ENCODE measurements at places on chromosomes 13 and 19.

GRCh38 chr13:112102243-112102642 is 35.3 kb downstream of the SOX1 start:
- peak; percentile 11 for DNase-seq

DNA sequence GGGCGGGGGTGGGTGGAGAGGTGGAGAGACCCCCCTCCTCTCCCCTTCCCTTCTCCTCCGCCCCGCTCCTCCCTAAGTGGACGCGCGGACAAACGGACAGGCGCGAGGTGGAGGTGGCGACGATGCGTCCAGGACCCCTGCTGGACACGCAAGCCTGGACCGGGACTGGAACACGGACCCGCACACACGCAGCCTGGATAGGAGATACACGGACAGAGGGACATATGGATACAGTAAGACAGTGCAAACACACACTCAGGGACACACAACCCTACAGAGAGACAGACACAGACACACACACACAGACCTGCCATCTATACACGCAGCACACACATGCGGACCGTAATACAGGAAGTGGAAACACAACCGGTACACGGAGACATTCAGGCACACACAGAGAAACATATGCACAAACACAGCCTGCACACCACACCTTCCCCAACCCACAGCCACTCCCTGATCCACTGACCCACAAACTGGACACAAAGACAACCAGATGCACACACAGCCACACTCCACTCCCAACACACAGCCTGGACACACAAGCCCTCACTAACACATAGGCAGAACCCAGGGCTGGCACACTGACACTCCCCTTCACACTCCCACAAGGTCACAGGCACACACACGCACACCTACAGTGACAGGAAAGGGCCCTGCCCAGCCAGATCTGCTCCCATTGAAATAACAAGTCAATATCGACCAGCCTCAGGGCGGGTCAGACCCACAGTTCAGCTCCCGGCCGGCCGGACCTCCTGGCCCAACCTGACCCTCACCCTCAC is 696 bp upstream of the ERFL start:
- no peak for DNase-seq

DNA sequence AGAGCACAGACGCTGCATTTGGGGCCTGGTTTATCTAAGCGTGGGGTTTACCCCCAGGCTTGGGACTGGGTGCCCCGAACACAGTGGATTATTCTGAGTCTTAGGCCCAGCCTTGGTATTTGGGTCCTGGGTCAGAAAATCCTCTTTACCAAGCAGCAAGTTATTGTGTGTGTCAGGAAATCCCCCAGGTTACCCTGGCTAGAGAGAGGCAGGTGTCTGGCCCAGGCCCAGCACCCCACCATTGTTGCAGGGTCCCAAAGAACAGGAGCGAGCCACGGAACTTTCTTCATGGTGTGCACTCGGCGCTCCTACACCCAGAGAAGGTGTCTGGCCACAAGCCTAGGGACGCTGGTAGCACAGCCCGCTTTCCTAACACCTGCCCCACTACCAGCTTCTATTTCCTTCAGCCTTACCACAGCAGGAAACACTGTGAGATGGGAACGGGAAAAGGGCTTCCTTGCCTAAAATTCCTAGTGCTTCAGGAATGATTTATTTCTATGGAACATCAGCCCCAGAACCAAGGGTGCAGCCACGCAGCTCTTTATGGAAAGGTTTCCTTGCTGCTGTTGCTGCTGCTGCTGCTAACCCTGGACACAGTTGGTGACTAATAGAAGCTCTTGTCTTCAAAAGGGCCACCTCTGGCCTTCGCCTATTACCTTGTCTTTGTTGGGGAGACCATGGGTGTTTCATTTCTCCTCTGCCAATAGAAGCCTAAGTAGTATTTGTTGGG is 7.4 kb upstream of the CDX2 start:
- DNase-seq, result no peak

DNA sequence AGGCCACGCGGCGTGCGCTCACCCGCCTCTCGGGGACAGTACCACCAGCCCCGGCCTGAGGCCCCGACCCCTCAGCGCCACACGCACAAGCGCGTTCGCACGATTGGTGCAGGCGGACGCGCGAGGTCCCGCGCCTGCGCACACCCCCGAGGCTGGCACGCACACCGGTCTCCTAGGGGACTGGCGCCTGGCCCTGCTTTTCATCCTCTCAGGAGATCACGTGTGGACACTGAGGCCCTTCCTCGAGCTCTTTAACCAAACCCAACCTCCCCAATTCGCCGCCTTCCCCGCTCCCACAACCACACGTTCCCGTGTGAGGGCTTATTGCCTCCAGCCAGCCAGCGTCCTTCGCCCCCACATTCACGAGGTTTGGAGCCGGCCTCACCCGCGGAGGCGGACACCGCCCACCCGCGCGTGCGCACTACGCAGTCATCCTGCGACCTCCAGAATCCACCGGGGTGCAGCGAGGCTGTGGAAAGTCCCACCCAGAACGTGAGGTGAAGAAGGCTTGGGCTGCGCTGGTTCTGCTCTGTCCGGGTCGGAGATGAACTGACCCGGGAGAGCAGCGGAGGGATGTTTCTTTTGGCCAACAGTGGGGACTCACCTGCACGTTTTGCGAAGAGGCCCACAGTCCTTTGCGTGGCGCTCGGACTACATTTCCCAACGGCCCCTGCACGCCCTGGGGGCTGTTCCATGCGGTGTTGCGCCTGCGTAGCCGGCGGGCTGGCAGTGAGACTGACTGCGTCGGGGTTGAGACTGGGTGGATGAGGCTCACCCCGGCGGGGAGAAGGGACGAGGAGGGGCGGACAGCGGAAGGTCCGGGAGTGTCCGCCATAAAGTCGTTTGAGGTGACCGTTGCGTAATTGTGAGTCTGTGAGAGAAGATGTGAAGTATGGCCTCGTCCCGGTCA is 539 bp upstream of the ZNF667 start:
- DNase-seq, result peak; percentile 87

DNA sequence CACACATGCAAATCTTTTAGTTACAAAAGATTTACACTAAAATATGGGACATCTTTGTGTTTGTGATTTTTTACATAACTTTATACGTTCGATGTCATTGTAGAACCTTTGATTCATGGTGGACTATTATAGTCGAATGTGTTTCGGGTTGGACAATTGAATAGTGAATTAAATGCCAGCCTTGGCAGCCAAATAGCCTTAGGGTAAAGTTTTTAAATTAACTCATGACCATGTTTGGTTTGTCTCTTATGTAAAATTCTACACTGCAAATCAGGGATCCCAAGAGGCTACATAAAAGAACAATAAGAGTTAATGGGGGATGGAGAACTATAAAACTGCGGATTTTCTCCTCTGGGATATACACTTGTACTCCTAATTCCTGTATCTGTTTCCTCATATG is 1735.6 kb upstream of the SPRY2 start:
- no peak for DNase-seq

DNA sequence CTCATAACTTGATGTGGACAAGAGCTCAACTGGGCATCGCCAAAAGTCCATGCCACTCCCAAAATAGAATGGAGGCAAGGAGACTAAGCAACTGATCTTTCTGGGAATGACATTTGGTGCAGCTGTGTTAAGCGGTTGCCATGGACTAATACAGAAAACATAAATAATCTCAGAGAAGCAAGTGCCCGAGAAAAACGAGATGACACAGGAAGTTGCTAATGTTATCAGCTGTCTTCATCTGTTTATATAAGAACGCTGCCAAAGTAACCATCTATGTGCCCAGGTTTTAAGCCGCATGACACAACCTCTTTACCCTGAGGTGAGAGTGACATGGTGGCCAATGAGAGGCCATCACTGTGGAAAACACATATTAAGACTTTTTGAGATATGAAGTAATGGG is 54.9 kb upstream of the SACS start:
- no peak for DNase-seq

DNA sequence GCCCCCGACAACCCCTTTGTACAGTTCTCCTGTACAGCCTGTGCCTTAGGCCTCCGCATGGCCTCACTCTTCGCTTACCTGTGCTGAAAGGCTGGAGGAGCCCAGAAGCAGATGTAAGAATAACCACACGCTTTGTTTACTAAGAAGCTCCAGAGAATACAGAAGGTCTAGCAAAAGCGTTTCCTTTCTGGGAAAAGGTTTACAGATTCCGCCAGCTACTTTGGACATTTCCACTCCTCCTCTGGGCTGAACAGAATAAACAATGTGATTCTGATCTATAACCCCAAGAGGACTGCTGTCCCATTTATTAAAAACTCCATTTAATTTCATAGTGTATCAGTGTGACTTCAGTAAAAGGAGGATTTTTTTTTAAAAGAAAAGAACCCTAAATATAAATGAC is 339.2 kb downstream of the DNAJC15 start:
- no peak for DNase-seq

- DNase-seq, result no peak
Measured at GRCh38 chr19:49492573-49493405, 3.4 kb upstream of the RPS11 start.
